Cardiac muscle cell (in vitro differentiated cells and primary cell): ENCODE measurements at places on chromosomes 12 and 14. TPM values are rescaled to one million over a fixed set of nuclear protein-coding genes. Genes with fewer than 3 reads are reported as not detected.

The TAS2R31 gene
- total RNA-seq: 1.3 and 3.0 TPM in 2 replicates

The GNB3 gene
- 3.0 and 5.2 TPM in 2 replicates for total RNA-seq

The TMEM119 gene
- total RNA-seq: 0.48 and 1.7 TPM in 2 replicates

GRCh38 chr14:90730206-90730766 lies 85.9 kb downstream of the TTC7B start:
- no peaks in the 10 kb centered on the region for H3K36me3 ChIP-seq
- DNase-seq: no peak
- no peak overlapping the region for H3K4me3 ChIP-seq
- no peak overlapping the region for H3K27ac ChIP-seq

DNA sequence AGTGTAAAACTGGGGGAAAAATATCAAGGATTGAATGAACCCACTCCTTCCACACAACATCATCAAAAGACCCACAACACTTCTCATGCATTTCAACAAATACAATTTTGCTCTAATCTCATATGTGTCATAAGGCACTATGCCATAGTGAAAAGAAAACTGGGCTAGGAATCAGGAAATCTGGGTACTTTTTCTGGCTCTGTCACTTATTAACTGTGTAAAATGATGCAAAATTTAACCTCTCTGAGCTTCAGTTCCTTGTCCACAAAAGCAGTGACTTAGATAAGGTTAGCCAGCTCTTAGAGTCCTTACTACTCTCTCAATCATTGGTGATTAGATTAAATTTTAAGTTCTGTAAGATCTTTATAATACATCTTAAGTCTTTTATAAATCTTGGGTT lies 250.5 kb upstream of the SOX5 start:
- no peaks in the 10 kb centered on the region for H3K27me3 ChIP-seq
- no peaks in the 10 kb centered on the region for H3K36me3 ChIP-seq
- no peak for DNase-seq
- peaks cover 4% of the 10 kb centered on the region for H3K4me1 ChIP-seq
- no peak overlapping the region for H3K4me3 ChIP-seq

DNA sequence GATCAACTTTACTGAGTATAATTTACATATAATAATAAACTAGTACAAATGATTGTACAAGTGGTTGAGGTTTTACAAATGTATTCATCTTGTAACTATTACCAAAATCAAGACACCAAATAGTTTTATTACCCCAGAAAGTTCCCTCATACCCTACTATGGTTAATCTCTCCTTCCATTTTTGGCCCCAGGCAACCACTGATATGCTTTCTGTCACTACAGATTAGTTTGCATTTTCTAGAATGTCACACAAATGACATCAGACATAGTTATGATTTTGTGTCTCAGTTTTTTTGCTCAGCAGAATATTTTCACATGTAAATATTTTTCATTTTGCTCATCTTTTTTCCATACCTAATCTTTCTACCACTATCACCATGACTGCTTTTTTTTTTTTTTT lies 49.1 kb downstream of the TMX1 start:
- no peak overlapping the region for H3K4me3 ChIP-seq
- H3K27me3 ChIP-seq: no peaks in the 10 kb centered on the region
- H3K4me1 ChIP-seq: no peaks in the 10 kb centered on the region
- H3K36me3 ChIP-seq: no peaks in the 10 kb centered on the region
- no peak overlapping the region for H3K27ac ChIP-seq

- no peak overlapping the region for H3K4me3 ChIP-seq
- no peak overlapping the region for H3K27ac ChIP-seq
- H3K27me3 ChIP-seq: peaks cover 20% of the 10 kb centered on the region
- no peaks in the 10 kb centered on the region for H3K36me3 ChIP-seq
- no peak for DNase-seq
Measured at GRCh38 chr12:131151558-131152345, 198.0 kb downstream of the ADGRD1 start.

- H3K36me3 ChIP-seq: peaks cover 8% of the 10 kb centered on the region
- H3K4me1 ChIP-seq: no peaks in the 10 kb centered on the region
- no peaks in the 10 kb centered on the region for H3K27me3 ChIP-seq
- no peak overlapping the region for H3K4me3 ChIP-seq
- H3K27ac ChIP-seq: peak overlapping the region; percentile 6
Measured at GRCh38 chr12:124440841-124441381, 126.5 kb downstream of the NCOR2 start.

DNA sequence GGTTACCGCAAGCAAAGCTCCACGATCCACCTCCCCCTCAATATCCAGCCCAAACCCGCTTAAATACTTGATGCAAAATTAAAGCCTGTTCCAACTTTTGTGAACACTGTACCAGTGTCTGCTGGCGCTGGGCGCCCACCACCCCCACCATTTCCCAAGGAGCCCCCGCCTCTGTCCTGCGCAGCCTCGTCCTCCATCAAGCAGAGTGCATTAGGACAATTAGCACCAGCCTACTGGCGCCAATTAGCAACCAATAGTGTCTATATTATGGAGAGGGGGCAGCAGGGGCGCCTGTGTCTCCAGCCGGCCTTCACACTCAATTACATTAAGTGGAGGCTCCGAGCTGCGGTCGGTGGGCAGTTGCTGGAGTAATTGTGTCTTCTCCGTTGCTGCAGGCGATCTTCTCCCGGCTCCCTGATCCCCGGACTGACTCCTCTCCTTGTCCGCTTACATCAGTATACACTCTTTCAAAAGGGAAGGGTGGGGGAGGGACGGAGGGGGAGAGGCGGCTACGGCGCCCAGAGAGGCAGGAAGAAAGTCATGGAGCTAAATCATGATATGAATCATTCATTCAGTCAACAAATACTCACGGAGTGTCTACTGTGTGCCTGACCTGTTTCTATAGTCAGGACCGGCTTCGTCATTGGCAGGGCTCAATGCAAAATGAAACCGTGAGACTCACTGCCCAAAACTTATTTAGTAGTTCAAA lies 707.3 kb downstream of the MED13L start:
- no peak for DNase-seq
- H3K4me3 ChIP-seq: no peak overlapping the region
- H3K36me3 ChIP-seq: no peaks in the 10 kb centered on the region
